ENCODE measurements at places on chromosomes 1 and 21.

DNA sequence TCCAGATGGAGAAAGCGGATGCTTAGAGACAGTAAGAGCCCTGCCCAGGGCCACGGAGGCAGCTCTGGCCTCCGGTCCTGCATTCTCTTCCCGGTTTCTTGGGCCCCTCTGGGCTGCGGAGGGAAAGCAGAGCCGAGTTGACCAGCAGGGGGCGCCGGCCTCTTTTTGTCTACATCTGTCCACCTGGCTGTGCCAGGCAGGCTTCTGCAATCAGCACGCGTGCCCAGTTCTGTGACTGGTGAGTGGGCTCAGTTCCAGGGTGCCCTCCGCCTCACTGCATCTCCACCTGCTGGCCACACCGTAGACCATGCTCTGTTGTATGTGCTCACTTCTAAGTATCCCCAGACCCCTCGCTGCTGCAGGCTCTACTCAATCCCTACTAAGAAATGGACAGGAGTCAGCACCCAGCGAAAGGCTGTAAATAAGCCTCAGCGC is 6.7 kb upstream of the HUNK start:
- peak; percentile 49 for DNase-seq

DNA sequence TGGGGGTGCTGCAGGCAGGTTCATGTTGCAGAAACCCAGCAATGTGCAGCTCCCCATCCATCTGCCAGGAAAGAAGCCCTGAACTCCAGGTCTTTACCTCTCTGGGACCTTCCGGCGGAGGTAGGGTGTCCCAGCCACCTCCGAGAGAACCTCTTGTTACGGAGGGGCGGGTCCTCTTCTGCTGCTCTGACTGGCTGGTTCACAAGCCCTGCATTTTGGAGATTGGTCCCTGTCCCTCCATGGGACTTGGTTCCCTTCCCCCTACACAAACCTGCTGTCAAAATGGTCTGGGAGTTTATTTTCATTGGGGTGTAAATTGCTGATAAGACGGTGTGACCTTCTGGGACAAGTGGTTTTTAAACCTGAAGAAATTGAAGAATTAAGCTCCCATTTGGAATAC is 8.0 kb upstream of the CELSR2 start:
- DNase-seq, result no peak

GRCh38 chr1:54391450-54392209 is 14.6 kb downstream of the SSBP3 start:
- no peak for DNase-seq

DNA sequence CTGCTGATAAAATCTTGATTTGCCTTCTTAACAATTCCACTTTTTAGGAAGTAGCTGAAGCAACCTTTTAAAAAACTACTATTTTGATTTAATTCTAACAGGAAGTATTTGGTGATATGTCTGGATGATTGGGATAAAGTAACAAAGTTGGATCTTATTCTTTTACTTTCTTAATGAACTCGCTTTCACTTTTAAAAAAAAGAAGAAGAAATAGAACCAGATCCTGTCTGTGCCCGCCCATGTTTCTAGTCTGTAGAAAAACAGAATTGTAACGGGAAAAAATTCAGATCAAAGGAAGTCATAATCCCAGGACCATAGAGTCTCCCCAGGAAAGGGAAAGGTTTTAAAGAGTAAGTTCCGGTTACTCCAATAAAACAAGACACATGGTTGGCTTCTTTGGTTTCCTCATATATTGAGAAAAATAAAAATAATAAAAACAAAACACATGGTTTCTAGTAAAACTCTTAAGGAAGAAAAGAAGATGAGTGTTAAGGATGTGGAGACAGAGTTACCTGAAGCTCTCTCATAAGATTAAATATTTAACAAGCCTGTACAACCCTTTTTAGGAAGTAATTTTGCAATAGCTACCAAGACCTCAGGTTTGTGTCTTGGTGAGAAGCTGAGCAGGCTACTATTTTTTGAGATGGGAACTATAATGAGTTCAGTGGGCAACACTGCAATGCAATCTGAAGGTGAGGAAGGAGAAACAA is 4.9 kb downstream of the CD48 start:
- DNase-seq, result no peak

GRCh38 chr1:117416546-117417125 is 49.4 kb downstream of the MAN1A2 start:
- DNase-seq, result no peak

DNA sequence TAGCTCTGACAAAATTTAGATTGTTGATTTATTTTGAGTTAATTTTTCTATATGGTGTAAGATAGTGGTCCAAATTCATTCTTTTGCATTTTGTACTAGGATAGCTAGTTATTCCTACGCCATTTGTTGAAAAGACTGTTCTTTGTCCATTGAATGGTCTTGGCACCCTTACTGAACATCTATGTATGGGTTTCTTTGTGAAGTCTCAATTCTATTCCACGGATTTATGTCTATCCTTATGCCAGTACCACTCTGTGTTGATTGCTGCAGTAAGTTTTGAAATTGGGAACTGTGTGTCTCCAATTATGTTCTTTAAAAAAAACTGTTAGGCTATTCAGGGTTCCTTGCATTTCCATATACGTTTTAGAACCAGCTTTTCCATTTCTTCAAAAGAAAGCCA is 145.7 kb downstream of the ZNF644 start:
- DNase-seq, result no peak

- no peak for DNase-seq
Measured at GRCh38 chr1:234769284-234769985, 159.5 kb upstream of the IRF2BP2 start.

DNA sequence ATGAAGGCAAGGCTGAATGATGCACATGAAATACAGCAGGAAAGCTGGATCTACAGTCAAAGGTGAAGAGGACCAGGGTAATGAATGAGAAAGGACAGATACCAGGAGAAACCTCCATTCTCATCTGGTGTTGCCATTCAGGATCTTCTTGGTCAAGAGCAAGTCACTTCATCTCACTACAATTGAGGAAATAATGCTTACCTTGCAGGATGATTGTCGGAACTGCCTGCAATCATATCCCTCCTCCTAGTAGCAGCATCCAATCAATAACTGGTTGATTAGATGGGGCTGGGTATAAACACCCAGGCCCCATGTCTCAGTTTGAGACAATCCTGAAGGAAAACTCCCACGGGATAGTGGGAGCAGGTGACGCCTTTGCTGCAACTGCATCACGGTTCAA is 194.8 kb upstream of the C8B start:
- DNase-seq, result no peak

DNA sequence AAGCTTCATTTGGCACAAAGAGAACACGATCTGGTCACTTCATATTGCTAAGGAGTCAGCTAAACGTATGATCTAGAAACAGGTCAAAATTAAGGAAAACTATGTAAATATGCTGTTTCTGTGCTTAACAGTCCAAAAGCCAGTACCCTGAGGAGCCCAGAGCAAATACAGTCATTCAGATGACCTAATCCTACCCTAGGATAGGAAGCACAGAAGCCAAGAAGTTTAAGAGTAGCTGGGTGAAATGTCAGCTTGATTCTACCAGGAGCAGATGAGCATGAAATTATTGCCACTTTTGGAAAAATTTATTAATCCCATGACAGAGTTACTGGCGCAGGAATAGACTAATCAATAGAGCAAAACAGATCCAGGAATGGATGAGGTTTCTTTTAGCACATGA is 18.3 kb downstream of the SORT1 start:
- no peak for DNase-seq

DNA sequence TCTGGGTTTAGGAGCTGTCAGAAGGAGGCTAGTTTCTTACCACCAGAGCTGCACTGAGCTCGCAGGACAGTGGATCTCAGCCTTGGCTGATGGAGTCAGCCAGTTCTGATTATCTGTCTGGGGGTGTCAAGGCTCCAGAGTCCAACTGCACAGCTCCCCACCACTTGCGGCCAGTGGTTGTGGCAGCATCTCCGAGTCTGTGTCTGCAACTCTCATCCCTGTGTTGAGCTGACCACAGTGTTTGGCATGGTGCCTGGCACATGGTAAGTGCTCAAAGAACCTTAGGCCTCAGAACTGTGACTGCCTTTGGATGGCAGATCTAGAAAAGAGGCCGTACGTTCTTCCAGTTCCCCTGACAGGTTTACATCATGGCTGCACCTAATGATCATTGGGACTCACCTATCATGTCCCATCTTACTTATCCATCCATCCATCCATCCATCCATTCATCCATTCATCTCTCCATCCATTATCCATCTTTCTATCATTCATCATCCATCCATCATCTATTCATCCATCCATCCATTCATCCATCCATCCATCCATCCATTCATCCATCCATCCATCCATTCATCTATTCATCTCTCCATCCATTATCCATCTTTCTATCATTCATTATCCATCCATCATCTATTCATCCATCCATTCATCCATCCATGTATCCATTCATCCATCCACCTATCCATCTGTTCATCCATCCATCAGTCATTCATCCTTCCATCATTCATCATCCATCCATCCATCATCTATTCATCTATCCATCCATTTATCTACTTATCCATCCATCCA is 114.5 kb downstream of the CRYAA start:
- DNase-seq, result no peak

DNA sequence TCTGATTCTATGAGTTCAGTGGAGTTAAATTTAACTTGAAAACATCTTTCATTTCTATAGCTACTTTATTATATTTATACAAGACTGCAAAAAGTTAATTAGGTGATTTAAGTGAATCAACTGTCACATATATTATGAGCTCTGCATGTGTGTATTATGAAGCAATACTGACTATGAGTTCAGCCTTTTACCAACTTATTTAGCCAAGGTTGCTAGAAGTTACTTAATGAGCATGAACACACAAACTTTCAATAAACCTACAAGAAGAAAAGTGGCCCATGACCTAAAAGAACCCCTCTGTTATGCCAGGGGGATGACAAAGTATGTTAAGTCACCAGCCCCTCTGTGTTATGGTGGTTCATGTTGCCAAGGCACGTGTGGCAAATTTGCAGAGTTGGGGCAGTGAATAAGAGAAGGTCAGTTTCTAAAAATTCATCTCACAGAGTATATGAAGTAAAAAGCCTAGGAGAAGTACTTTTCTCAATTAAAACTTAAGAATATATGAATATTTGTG is 86.7 kb upstream of the LYPLAL1 start:
- DNase-seq, result no peak

- no peak for DNase-seq
Measured at GRCh38 chr1:66439031-66439740, 94.8 kb upstream of the SGIP1 start.

DNA sequence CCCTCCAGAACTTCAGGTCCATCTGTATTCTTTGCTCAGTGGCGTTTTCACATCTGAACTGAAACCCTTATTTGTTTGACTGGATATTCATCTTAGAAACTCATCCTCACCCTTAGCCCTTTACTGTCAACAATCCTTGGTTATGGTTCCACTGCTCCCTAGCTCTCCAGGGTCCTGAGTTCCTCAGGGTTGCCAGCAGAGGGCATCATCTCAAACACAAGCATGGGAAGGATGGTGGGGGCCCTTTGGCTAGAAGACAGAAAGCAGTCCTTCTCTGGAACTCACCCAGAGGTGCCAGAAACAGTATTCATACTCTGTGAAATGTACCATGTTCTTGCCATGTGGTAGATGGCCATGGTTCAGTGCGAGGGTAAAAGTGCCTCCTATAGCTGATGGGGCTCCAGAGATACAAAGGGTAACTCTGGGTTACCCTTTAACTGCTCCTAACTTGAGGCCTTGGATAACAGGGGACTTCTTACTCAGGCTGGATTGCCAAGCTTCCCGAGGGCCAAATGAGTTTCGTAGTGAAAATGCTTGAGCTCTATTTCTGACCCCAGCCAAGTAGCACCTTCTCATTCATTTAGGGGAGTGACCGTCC is 11.3 kb downstream of the NCSTN start:
- no peak for DNase-seq

DNA sequence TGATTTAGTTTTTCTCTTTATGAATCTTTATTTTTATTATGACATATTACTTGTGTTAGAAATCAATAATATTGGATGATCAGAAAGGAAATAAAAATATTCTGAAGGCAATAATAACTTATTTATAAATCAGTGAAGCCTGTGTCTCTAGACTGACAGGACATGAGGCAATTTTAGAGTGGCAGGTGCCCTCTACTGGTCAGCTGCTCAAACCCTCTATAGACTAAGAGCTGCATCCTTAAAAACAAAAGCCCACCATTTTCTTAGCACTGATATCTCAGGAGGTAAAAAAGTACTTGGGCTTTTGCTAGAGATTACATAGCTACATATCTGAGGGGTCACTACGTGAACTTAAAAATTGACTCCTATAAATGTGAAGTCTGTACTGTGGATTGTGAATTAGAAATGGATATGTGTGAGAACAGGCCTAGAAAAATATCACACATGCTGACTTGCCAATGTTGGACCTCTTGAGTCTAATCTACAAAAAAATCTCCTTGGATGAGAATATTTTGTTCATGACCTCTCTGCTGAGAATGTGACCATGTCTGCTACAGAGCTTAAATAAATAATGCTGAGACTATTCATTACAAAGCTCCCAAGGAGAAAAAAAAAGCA is 597.9 kb upstream of the ADAMTS5 start:
- no peak for DNase-seq

GRCh38 chr1:79617777-79618176 is 611.2 kb upstream of the ADGRL4 start:
- no peak for DNase-seq

GRCh38 chr1:214282630-214283242 is 1.8 kb downstream of the SMYD2 start:
- no peak for DNase-seq

- peak; percentile 2 for DNase-seq
Measured at GRCh38 chr1:27719286-27720251, 6.2 kb upstream of the FAM76A start.

GRCh38 chr1:101444381-101444780 is 207.6 kb downstream of the S1PR1 start:
- DNase-seq, result no peak

DNA sequence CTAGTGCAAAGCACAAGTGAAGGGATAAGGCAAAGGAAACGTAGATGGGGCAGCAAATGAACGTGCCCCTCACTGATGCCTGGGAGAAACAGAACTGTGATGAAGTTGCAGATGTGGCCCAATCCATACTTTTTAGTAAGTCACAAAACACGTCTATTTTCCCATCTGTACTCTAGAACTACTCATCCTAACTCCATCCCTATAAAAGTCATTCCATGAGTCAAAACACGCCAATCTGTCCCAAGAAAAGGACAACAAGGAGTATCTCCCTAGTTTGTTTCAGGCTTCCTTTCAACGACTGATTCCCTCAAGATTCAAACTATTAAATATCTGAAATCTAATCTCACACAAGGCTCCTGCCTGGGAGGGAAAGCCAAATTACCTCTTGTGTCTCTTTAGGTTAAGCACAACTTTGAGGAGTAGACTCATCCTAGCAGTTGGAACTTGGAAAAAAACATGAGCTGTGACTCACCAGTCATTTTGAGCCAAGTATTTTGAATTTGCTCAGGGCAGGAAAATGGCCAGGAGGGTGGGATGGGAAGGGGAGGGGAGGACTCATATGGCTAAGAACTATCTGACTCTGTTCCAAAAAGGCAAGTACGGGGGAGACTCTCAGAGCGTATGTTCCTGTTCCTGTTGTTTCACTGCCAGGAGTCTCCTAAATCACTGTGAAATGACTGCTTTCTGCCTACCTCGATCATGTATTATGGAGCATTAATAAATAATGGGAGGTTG is 214.5 kb upstream of the CAMK1G start:
- no peak for DNase-seq

GRCh38 chr1:243394066-243394465 is 138.2 kb downstream of the SDCCAG8 start:
- no peak for DNase-seq

GRCh38 chr1:6445062-6445763 is 20.6 kb downstream of the ESPN start:
- peak; percentile 50 for DNase-seq

Data from CD4-positive, alpha-beta T cell treated with Interleukin-6 at 100 ng/mL for 8 hours (primary cell).